Dermis blood vessel endothelial cell (primary cell): ENCODE measurements at places on chromosomes 5 and 9. TPM values are rescaled to one million over a fixed set of nuclear protein-coding genes. Genes with fewer than 3 reads are reported as not detected.
A peak's percentile ranks its signal among the peaks of the same experiment; 100 is the strongest.

DNA sequence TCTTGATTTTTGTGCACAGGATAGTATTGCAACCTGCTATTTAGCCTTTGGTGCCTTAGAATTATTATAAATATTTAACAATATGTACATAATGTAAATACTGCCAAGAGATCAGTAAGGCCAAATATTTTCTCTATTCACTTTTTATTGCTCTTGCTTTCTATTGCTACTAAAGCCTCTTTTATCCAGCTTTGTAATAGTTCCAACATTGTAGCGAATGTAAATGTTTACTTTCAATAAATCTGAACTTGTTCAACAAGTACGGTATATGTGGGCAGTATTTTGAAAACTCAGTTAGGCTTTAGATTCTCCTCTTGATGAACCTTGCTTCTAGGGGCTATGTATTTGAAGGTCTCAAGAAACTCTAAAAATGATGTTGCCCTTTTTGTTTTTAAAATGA, 179.8 kb downstream of the PARP8 start:
- no peak for DNase-seq

DNA sequence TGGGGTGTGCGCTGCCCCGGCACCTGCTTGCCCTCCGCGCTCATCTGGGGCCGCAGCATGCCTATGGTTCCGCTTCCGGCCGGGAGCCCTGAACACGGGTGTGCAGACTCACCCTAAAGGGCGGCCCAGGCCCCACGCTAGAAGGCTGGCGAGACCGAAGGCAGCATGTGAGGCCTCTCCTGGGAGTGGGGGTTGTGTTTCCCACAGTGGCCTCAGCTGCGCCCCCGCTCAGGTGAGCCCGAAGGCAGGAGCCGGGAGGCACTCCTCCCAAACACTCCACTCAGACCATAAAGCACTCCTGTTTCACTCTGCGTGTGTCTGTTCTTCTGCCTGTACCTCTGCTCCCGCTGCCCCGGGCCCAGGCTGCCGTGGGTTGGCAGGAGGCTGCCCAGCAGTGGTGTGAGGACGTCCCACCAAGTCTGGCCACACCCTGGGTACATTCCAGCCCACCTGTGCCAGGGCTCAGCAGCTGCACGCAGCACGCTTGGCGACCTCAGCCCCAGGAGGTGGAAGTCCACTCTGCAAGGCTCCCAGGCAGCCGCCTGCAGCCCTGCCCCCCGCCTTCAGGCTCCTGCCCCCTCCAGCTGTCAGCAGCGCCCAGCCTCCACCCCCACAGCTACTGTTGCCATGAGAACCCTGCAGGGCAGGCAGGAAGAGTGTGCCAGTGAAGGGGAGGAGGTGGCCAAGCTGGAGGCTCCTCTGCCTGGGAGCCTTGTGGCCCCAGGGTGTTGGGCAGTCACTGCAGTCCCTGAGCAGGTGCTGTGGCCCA, 1.2 kb upstream of the AJM1 start:
- DNase-seq, result peak; percentile 37

GRCh38 chr9:107281184-107281583, 1.9 kb upstream of the RAD23B start:
- DNase-seq, result no peak

GCNT1 gene
- 9.9 and 31.2 TPM in 2 replicates for total RNA-seq

- no peak for DNase-seq
Observed at GRCh38 chr9:1726993-1727759, 288.0 kb upstream of the SMARCA2 start.

CXCL14 gene
- 0.09 and 0.34 TPM in 2 replicates for total RNA-seq

PLCXD3 gene
- 0.19 and 0.51 TPM in 2 replicates for total RNA-seq

- no peak for DNase-seq
Observed at GRCh38 chr5:103915081-103915480, 352.5 kb upstream of the NUDT12 start.

STC2 gene
- 11.7 and 39.3 TPM in 2 replicates for total RNA-seq

ADAMTS16 gene
- total RNA-seq, result not detected in 2 replicates

IGFBPL1 gene
- total RNA-seq, result 0.17 and 0.23 TPM in 2 replicates

DNA sequence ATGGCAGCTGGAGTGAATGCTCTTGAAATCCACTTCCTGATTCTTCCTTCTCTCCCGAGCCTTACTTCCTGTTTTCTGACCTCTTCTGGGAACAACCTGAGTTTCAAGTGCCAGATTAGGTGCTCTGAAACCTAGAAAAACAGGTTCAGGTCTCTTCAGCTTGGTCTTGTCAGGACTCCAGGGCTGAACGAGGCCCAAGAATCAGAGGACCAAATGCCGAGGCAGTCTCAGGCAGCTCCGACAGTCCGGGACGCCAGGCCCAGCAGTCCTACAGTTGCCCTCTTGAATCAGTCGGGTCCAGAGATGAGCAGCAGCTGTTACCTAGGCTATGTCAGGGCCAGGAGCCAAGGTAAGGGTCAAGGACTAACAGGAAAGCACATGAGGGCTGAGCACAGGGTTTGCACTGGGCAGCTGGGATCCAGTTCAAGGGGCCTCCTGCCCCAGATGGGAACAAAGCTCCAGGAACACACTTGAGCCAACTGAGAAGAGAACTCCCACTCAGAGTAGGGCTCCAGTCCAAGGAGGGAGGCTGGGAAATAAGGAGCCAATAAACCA, 38.3 kb upstream of the ADRA1B start:
- DNase-seq, result no peak

DNAI1 gene
- total RNA-seq, result not detected in 2 replicates

GRXCR2 gene
- not detected in 2 replicates for total RNA-seq

- DNase-seq, result no peak
Observed at GRCh38 chr5:54969242-54969641, 16.2 kb downstream of the ESM1 start.

DOK3 gene
- 2.0 and 4.6 TPM in 2 replicates for total RNA-seq

DNA sequence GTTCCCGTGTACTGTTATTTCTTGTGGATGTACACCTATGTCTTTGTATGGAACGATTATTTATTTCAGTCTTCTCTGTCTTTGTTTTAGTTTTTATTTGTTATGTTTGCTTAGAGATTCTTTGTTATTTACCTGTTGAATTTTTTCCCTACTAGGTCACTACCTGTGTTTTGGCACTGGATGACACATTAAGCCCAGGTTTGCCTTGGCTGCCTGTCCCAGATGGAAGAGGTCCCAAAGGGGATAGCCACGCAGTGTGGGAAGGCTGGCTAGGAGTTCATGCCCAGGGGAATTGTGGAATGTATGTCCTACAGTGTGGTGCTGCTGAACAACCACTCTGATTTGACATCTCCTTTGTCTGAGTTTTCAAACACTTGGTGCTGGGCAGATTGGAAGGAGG, 15.6 kb upstream of the SLC36A2 start:
- DNase-seq, result no peak

- no peak for DNase-seq
Observed at GRCh38 chr5:81336556-81336955, 35.2 kb downstream of the ZCCHC9 start.

TPPP gene
- total RNA-seq, result under 0.01 and 0.14 TPM in 2 replicates

DNA sequence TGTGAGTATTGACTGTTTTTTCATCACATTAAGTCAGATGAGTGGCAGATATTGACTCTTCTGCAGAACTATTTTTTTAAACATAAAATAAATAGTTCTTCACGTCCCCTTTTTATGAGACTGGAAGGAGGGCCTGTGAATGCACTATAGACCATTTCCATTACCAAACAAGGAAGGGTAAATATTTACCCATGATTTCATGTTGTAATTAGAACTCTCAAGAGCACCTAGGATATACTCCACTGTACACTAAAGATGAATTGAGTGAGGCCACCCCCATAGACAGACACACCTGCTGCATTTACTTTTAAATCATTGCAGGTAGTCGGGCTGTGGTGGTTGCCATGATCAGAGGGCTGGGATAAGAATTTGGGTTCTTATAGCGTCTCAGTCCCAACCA, 22.6 kb downstream of the SLC36A1 start:
- DNase-seq, result no peak

DNA sequence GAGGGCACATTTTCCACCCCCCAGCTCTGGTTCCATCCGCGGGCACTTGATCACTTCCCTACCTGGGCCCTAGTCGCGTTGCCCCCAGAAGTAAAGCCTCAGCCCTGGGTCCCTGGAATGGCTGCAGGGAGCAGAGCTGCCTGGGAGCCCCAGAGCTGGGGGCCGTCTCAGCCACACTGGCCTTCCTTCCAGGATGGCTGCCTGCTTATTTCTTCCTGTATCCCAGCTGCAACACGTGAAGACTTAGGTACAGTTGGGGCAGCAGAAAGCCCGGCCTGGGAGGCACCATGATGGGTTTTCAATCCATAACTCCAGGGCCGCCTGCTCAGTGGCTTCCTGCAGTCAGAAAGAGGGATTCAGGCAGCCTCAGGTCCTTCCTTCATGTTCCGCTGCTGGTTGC, 232.3 kb downstream of the IRX2 start:
- no peak for DNase-seq

DNA sequence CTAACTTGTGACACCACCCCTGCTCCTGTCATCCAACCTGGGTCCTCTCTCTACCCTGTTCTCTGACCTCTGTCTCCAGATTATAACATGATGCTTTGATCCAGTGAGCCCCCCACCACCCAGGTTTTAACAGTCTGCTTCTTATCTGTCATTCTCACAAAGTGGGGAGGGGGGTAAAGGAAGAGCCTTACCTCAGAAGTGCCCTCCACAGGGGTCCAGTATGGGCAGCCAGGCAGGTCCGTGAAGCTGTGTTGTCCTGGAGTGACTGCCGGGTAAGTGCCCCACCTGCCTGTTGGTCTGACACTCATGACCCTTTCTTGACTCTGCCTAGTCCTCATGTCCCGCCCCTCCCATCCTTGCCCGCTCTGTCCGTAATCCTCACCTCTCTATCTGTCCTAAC, 3.4 kb downstream of the IL11RA start:
- DNase-seq, result no peak

- no peak for DNase-seq
Observed at GRCh38 chr9:79447762-79448161, 124.0 kb upstream of the TLE4 start.

DNA sequence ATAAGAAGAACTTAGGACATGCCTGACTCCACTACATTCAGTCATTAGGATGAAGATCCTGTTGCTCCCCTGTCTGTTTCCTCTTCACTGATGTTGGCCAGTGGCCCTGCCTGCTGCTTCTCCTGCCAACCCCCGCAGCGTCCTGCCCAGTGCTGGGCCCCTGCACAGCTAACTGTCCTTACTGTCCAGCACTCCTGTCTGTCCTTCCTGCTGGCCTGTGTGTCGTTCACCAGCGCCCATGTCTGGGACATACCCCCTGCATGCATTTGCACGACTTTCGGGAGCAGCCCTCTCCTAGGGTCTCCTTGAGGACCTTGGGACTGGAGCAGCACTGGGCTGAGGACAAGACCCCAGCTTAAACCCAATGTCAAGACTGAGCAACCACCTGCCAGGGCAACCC, 547.6 kb downstream of the BNC2 start:
- no peak for DNase-seq

DNA sequence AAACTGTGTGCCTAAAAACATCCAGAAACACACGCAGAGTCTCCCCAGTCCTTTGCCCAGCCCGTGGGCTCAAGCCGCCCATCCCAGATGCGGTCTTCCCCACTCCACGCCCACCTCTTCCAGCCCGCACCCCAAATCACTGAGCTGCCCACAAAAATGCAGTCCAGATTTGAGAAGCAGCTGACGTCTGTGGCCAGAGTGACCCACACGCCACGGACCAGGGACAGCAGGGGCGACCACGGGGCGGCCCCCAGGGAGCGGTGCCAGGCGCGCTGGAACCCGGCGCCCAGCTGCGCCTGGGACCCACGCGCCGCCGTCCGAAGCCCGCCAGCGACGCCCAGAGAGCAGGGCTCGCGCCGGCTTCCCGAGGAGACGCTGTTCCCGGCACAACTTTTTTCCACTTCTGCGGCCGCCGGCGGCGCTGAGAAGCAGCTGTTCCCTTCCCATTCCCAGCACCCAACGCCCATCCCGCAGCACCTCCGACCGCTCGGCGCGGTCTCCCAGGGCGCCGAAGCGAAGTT, 674 bp downstream of the LHFPL2 start:
- DNase-seq, result peak; percentile 62

PCDHGA8 gene
- 0.74 and 1.4 TPM in 2 replicates for total RNA-seq

DNA sequence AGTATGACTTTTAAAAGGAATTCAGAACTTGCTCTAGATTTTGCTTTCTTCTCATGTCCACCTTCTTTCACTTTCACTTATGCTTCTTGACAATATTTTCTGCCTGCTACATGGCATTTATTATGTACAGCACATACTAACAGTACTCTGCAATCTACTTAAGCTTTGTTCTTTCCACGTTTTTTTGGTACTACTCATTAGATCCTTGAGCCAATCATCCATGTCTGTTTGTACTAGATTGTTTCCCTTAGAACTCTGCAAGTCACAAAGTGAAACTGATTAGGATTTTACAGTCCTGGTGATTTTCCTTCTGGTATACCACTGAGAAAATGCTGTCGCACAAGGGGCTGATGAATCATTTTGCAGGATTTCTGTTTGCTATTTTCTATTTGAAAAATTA, 78.3 kb downstream of the PARP8 start:
- no peak for DNase-seq

GRCh38 chr5:141567513-141568117, 51.2 kb downstream of the DIAPH1 start:
- DNase-seq, result peak; percentile 39

GRCh38 chr5:117652036-117652957, 1077.7 kb upstream of the SEMA6A start:
- DNase-seq, result no peak

- no peak for DNase-seq
Observed at GRCh38 chr5:56317923-56318561, 84.9 kb upstream of the ANKRD55 start.

DNA sequence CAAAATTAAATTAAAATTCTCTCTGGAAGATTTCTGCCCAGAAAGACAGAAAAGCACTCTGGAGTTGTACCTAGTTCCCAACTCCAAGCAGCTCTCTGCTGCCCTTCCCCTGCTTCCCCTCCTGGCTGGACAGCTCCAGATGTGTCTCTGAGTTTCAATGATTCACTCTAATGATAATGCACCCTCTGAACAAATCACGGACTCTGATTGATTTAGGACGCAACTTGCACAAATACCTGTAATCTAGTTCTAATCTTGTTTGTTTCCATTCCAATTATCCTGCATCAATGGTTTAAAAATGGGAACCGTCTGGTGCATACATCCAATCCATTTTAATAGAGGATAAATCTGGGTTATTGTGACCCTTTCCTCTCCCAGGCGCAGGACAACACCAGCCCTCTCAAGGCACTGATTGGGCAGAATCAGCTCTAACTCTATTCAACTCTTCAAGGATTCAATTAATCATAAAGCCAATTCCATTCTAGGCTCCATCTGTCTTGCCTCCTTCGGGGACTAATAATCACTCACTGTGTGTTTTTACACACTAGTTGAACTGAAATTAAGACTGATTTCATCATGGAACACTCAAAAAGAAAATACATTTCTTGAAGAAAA, 111.2 kb upstream of the LRRTM2 start:
- DNase-seq, result no peak

DNA sequence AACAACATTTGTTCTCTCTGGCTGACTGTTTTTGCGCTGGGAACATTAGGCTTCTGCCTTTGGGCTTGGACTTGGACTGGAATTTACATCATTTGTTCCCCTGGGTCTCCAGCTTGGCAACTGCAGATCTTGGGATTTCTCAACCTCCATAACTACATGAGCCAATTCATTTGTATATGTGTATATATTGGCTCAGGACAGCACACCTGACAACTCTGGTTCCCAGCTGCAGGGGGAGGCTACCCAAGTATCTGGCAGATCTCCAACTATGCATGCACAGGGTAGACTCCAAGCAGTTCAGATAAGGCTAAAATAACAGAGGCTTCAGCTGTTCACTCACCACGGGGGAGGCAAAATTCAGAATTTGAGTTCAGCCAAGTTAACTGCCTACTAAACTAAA, 31.6 kb upstream of the F2RL1 start:
- peak; percentile 94 for DNase-seq
